ENCODE measurements at places on chromosomes 3 and 15.

DNA sequence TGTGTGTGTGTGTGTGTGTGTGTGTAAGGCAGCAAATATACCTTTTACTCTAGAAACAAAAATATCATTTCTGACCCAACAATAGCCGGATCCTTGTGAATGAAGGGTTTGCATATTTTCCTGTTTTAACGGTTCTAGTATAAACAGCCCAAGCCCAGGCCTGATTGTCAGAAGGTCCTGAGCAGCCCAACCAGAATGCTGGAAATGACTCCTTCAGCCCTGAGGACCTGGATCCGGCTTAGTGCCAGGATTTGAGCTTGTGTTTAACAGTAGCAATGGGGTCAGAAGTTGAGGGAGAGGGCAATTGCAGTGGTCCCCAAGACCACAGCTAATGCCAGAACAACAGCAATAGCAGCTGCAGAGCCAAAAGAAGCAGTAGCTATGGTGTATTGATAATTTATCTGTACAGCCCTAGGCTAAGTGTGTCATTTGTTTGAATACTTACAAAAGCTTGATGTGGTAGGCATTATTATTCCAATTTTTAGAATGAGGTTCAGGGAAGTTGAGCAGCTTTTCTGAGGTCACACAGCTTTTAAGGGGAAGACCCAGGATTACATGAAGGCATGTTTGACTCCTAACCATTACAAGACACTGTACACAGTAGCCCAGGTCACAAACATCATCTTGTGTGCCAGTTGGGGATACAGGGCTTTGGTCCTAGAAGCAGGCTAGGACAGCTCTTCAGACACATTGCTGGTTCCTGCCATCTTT is 12.8 kb downstream of the FOXL2 start:
- DNase-seq: no peak

- no peak for DNase-seq
These were observed 8.3 kb upstream of the SLC9C1 start for GRCh38 chr3:112302150-112302830.

DNA sequence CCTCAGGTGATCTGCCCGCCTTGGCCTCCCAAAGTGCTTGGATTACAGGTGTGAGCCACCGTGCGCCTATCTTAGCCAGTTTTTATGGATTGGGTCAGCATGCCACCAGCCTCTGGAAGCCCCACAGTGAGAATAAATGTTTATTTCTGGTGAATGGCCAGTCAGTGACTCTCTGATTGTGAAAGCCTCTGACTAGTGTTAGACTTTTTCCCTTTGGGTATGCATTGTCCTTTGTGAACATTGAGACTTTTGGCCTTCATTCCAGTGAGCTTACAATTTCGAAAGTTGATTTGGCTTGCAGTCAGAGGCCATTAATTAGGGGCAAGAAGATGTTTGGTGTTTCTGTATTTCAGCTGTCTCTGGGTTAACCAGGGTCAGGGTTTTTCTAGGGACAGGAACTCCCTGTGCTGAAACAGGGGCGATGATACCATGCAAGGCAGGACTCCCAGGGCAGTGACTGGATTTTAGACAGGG is 274.5 kb upstream of the C2CD4B start:
- DNase-seq: no peak

DNA sequence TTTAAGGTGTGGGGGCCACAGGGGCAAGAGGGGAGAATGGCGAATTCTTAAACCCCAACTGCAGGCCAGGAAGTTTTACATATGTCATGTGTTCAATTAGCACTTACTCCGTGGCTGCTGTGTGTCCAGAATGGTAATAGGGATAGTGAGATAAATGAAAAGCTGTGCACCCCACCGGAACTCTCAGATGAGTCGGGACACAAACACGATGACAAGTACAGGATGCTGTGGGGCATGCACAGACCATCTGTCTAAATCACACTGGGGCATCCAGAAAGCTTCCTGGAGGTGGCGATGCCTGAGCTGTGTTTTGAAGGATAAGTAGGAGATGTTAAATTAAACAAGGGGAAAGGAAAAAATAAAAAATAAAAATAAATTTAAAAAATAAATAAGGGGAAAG is 18.3 kb upstream of the TMEM158 start:
- no peak for DNase-seq

GRCh38 chr15:64361259-64361658 is 5.3 kb upstream of the CSNK1G1 start:
- no peak for DNase-seq

GRCh38 chr3:31752305-31753049 is 219.8 kb downstream of the STT3B start:
- DNase-seq: no peak

- DNase-seq: no peak
These were observed 224.4 kb downstream of the RYR3 start for GRCh38 chr15:33535135-33535534.

DNA sequence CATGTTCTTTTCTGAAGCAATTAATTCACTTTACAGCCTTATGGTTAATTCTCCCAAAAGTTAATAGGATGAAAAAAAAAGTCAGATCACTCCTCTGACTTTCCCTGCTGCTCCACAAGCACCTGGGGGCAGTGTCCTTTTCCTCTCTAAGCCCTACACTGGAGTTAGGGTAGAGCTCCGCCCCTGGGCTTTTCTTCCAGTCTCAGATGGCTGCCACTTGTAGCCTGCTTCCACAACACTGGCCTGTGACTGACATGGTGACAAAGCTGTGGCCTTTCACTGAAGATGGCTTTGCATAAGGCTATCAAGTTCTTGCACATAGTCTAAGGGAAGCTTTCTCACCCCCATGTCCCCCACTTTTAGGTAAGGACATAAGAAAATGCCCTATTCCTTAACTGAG is 1.3 kb upstream of the MON1A start:
- DNase-seq: no peak

- no peak for DNase-seq
These were observed 225.5 kb downstream of the DIPK2A start for GRCh38 chr3:144197116-144197515.

DNA sequence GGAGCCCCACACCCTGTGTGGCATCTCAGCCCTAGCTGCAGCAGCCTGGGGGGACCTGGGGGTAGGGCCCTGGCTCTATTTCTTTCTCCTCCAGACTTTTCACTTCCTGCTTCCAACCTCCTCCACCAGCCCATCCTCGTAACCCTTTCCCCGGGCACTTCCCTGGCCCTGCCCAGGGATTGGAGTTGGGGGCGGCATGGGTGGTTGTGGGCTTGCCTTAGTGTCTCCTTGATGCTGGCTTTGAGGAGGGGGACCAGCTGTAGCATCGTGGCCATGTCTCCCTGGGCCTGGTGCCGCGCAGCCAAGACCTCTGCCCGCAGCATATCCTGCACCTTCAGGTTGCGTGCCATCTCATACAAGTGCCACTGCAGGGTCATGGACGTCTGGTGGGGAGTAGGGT is 28.1 kb downstream of the CYP11A1 start:
- DNase-seq: no peak

DNA sequence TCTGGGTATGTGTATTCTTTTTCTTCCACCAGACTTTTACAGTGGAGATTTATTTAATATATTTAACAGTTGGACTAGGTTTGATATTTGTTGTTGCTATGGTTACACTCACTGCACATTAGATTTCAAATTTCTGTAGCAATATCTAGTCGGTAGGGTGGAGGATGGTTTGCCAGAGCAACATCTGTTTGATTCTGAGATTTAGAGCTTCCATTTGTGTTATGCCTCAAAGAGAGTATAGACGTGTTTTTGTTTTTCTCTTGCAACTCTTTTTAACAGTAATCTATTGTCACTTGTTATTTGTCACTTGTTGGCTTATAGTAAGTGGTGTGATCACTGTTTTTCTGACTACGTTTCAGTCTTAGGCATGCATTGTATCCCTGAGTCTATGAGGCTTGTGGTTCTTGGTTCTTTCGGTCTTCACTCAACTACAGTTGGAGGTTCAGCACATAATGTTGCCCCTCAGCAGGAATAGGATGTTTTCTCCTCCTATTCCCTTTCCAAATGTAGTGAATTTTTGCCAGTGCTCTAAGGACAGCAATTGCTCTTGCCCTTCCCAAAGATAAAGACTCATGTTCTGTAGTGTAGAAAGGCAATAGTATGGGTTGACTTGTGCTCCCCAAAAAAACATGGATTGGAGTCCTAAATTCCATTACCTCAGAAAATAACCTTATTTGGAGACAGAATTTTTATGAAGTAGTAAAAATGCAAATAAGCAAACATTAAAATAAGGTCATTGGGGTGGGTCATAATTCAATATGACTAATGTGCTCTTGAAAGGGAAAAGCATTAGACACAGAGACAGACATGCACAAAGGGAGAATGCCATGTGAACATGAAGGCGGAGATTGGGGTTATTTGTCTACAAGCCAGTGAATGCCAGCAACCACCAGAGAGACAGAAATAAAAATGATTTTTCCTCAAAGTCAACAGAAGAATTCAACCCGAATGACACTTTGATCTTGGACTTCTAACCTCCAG is 692.1 kb downstream of the DIPK2A start:
- DNase-seq: no peak

- DNase-seq: no peak
These were observed 542.9 kb downstream of the FHIT start for GRCh38 chr3:60708191-60708975.

- DNase-seq: no peak
These were observed 67.5 kb downstream of the ARIH1 start for GRCh38 chr15:72541674-72542073.

- DNase-seq: no peak
These were observed 990 bp upstream of the CLDN1 start for GRCh38 chr3:190323246-190323626.

DNA sequence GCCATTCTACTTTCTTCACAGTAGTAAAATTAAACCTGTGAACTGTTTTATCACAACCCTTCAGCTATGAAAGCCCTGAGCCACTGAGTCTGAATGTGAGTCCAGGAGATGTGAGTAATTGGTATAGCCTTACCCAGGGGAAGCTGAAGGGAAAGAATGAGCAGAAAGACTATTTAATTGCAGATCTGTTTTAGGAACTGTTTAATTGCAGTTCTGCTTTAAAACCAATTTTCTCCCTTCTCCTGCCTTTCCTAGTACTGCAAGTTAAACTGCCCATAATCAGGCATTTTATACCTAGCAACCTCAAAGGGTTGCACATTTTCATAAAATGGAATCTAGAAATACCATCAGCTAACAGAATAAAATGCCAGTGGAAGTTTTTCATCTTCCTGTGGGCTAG is 476.7 kb downstream of the OCA2 start:
- DNase-seq: no peak

GRCh38 chr3:42844412-42844713 is 31.3 kb downstream of the CYP8B1 start:
- no peak for DNase-seq

- DNase-seq: no peak
These were observed 1.7 kb upstream of the GPR62 start for GRCh38 chr3:51953445-51953844.

GRCh38 chr3:114879059-114880031 is 267.7 kb downstream of the ZBTB20 start:
- no peak for DNase-seq

DNA sequence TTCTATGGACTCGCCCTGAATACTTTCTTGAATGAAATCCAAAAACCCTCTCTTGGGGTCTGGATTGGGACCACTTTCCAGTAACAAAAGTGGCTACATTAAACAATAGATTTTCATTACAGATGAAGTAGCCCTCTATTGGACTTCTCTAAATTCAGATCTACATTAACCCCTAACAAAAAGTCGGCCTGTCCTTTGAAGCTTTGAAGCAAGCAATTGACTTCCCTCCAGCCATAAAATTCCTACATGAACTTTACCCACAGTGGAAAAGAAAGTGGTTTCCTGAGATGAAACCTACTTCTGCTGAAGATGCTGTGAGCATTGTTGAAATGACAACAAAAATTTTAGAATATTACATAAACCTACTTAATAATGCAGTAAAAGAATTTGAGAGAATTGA is 967.1 kb upstream of the ROBO1 start:
- DNase-seq: no peak

DNA sequence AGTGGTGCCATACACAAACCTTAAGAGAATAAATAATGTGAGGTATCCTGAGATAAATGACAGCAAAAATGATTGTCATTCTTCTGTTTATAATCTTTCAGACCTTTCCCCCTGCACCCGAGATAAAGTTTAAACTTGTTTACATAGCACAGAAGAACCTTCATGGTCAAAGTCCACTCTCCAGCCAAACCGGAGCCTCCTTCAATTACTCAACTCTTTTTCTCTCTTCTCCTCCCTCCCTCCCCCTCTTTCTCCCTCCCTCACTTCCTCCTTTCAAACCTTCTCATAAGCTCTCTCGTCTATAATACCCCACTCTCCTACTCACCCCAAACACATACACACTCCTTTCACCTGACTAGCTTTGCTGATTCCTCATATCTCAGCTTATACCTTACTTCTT is 198.9 kb downstream of the EFHB start:
- DNase-seq: no peak

- DNase-seq: no peak
These were observed 7.2 kb downstream of the SH3BP5 start for GRCh38 chr3:15325228-15325627.

DNA sequence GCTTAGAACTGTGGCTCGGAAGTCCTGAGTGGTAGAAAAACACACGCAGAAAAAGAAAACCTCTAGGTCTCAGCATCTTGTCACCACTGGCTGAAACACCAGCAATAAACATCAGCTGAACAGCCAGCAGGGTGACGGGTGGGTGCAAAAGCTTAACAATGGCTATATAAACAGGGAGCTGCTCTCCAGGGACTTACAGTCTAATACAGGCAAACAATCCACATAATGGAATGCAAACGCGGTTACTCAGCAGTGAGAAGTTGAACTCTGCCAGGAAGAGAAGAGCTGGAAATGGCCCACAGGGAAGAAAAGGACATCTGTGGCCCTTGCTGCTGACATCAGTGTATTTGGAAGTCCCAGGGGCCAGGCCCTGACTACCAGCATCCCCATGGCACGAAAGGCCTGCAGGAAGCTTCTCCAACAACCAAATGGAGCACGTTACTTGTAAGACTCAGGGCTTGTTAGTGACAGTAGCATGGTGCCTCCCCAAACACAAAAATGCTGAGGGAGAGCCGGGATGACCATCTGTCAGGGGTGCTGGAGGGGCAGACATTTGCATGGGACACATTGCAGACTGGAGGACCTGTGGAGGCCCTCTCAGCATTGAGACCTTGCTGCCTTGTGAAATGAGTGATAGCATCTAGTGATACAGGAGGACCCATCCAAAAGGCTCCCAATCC is 3.0 kb downstream of the HEG1 start:
- no peak for DNase-seq

DNA sequence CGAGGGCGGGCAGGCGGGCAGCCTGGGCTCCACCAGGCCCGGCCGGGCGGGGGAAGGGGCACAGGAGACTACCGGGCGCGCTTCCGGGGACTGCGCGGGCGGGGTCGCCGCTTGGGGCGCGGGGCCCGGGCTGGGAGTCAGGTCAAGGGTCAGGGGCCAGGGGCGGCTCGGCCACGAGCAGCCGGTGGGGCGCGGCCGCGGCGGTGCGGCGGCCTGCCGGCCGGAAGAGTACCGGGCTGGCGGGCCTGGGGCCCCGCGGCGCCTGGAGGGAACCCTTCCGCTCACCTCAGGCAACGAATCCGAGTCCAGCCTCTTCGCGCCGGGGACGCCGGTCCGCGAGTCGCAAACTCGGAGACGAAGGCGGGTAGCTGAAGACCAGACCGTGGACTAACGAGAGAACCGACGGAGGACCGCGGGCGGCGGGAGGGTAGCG is 225 bp downstream of the RHOA start:
- no peak for DNase-seq

Data from stimulated activated CD4-positive, alpha-beta T cell treated with anti-CD3 and anti-CD28 coated beads, Interleukin-1b, Interleukin-23, amount 100 ng/mL, for 1 hour (primary cell).